Glutamatergic neuron (in vitro differentiated cells): ENCODE measurements at places on chromosomes 11 and 22. TPM values are rescaled to one million over a fixed set of nuclear protein-coding genes. Genes with fewer than 3 reads are reported as not detected.

DNA sequence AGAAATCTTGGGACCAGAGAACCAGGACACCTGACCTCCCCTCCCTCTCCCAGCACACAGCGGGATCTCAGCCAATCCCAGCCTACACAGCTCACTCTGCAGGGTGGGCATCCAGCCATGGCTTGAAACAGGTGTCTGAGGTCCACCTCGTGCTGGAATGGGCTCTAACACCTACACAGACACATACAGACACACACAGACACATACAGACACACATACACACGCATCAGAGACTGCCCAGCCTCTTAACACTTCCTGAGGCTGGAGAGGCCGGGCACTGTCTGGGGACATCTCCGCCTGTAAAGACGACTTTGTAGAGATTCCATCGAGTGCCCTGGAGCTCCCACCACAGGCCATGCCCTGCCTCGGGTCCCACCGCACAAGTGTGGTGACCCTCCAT, 36.7 kb downstream of the CAPN1 start:
- no peak overlapping the region for H3K27ac ChIP-seq
- no peak overlapping the region for H3K4me3 ChIP-seq
- DNase-seq, result no peak
- peaks cover 6% of the 10 kb centered on the region for H3K27me3 ChIP-seq
- H3K4me1 ChIP-seq, result peaks cover 2% of the 10 kb centered on the region
- peaks cover 5% of the 10 kb centered on the region for H3K36me3 ChIP-seq

- no peak for DNase-seq
- H3K4me1 ChIP-seq, result no peaks in the 10 kb centered on the region
- no peak overlapping the region for H3K4me3 ChIP-seq
- no peaks in the 10 kb centered on the region for H3K27me3 ChIP-seq
- no peaks in the 10 kb centered on the region for H3K36me3 ChIP-seq
Observed at GRCh38 chr11:110571081-110571720, 141.0 kb downstream of the ARHGAP20 start.

- H3K36me3 ChIP-seq, result no peaks in the 10 kb centered on the region
- no peak for DNase-seq
- H3K4me3 ChIP-seq, result no peak overlapping the region
- no peaks in the 10 kb centered on the region for H3K27me3 ChIP-seq
- H3K4me1 ChIP-seq, result peaks cover 17% of the 10 kb centered on the region
Observed at GRCh38 chr11:35289821-35290220, 129.5 kb downstream of the SLC1A2 start.

- H3K27me3 ChIP-seq, result peaks cover 5% of the 10 kb centered on the region
- no peak overlapping the region for H3K27ac ChIP-seq
- H3K4me1 ChIP-seq, result peaks cover 9% of the 10 kb centered on the region
- H3K4me3 ChIP-seq, result no peak overlapping the region
- no peak for DNase-seq
- no peaks in the 10 kb centered on the region for H3K36me3 ChIP-seq
Observed at GRCh38 chr22:24146194-24146616, 35.1 kb upstream of the SUSD2 start.

DNA sequence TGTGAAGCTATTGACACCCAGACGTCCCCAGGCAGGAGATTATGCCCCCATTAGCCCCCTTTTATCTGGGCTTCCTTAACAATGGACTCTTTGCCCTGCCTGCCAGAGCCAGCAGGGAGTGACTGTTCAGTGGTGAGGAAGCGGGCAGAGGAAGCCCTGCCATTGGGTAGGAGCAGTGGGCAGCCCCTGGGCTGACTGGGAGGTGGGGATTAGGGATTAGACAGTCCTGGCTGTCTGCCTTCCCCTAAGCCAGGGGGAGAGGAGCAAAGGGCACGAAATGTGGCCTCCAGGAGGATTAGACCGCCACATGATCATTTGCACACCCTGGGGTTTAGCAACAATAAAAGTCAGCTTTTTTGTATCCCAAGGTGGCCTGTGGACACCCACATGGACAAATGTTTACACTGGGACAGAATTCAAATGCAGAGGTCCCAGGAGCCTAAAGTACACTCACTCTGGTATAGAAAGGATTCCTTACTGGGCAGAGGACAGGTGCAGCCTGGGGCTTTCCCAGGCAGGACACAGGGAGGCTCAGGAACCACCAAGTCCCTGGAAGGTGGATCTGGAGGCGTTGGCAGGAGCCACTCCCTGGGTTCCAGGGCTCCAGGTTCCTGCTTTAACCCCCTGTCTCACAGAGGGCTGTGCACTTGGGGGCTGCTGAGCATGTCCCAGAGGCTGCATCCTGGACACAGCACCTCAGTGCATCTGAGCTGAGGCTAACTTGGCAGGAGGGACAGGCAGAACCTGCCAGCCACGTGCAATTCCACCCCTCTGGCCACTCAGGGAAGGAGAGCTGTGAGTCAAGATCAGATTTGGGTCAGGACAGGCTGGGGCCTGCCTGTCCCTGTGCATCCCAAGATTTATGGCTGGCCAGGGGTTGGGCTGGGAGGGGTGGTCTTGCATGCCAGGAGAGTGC, 2.1 kb downstream of the PNPLA3 start:
- peak overlapping the region; percentile 84 for H3K27ac ChIP-seq
- H3K4me1 ChIP-seq, result peaks cover 11% of the 10 kb centered on the region
- H3K27me3 ChIP-seq, result peaks cover 2% of the 10 kb centered on the region
- no peak for DNase-seq
- H3K36me3 ChIP-seq, result no peaks in the 10 kb centered on the region
- peak overlapping the region; percentile 83 for H3K4me3 ChIP-seq

DNA sequence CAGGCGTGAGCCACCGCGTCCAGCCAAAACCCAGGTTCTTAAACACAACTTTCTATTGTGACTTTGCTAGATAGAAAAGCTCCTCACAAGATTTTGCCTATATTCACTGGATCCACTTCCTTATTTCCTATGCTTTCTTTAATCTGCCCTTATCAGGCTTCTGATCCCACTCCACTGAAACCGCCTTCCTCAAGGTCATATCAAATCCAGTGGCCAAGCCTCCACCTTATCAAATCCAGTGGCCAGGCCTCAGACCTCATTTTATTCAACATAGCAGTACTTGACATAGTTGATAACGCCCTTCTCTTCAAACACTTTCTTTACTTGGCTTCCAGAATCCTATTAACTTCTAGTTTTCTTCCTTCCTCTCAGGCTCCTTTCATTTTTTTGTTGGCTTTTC, 29.5 kb downstream of the DIXDC1 start:
- no peaks in the 10 kb centered on the region for H3K27me3 ChIP-seq
- no peak overlapping the region for H3K27ac ChIP-seq
- no peak for DNase-seq
- no peak overlapping the region for H3K4me3 ChIP-seq

TNNI2 gene
- not detected for total RNA-seq

DNA sequence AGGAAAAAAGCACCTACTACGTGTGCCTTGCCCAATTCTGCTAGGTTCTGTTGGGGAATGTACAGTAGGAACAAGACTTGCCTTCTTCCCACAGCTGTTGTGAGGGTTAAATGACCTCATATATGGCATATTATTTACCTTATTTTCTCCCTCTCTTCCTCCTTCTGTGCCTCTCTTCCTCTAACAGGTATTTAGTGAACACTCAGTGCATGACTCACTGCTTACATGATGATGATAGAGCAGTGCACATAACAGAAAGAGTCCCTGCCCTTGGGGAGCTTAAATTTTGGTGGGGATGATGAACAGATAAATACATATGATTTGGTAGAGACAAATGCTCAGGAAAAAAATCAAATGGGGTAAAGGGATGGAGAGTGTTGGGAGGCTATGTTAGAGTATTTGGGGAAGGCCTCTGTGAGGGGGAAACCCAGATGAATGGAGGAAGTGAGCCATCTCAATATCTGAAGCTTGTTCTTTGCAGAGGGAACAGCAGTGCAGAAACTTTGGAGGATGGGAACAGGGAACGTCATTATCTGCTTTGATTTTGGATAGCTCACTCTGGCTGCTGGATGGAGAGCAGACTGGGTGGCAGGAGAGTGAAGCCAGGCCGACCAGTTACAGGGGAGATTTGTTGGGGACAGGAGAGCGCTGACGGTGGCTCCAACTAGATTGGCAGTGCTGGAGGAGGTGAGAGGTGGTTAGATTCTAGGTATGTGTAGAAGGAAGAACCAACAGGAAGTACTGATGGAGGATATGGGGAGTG, 95.5 kb upstream of the TENM4 start:
- no peak overlapping the region for H3K27ac ChIP-seq
- no peak overlapping the region for H3K4me3 ChIP-seq
- DNase-seq, result no peak
- no peaks in the 10 kb centered on the region for H3K4me1 ChIP-seq

DNA sequence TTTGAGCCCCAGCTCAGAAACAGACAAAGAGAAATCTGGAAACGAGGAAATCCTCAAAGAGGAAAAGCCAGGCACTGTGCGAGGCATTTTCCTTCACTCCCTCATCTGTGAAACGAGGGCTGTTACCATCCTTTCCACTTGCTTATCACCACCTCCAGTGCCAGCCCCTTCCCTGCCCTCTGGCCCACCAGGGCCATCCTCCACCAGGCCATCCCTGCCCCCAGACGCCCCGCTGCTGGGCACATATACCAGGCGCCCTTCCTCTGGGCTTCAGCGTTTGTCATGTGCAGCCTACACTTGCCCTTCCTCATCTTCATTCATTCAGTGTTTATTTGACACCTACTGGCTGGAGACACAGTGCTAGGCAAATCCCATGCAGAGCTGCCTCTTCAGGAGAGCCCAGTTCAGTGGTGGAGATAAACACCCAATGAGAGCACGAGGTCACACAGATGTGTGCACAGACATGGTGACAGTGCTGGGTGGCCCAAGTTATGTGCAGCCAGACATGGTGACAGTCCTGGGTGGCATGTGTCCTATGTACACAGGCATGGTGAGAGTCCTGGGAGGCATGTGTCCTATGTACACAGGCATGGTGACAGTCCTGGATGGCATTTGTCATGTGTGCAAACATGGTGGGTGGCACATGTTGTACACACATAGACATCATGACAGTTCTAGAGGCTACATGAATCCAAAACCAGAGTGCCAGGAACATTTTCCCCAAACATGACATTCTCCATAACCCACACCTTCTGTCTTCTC, 9.7 kb downstream of the SPTBN2 start:
- H3K4me1 ChIP-seq, result peaks cover 29% of the 10 kb centered on the region
- no peak for DNase-seq
- H3K27ac ChIP-seq, result no peak overlapping the region
- peaks cover 15% of the 10 kb centered on the region for H3K27me3 ChIP-seq
- no peak overlapping the region for H3K4me3 ChIP-seq
- no peaks in the 10 kb centered on the region for H3K36me3 ChIP-seq

DBX1 gene
- total RNA-seq, result 0.29 TPM

- no peak overlapping the region for H3K4me3 ChIP-seq
- no peak for DNase-seq
- no peak overlapping the region for H3K27ac ChIP-seq
- H3K27me3 ChIP-seq, result peaks cover 8% of the 10 kb centered on the region
- H3K36me3 ChIP-seq, result no peaks in the 10 kb centered on the region
Observed at GRCh38 chr11:120517801-120518291, 6.3 kb downstream of the GRIK4 start.

DNA sequence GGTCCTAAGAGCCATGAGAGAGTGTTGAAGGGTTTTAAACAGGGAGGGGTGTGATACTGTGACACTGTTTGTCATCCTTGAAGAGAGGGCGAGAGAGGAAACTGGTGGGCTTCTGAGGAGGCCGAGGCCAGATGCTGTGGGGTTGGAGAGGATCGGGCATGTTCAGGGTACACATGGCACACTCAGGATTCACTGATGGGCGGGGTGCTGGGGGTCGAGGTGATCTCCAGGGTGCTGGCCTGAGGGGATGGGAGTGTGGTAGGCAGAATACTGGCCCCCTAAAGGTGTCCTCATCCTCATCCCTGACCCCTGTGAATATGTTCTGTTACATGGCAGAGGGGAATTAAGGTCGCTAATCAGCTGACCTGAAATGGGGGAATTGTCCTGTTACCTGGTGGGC, 7.3 kb downstream of the TBC1D22A start:
- no peaks in the 10 kb centered on the region for H3K36me3 ChIP-seq
- H3K27ac ChIP-seq, result peak overlapping the region; percentile 69
- no peaks in the 10 kb centered on the region for H3K27me3 ChIP-seq
- H3K4me3 ChIP-seq, result no peak overlapping the region
- peaks cover 24% of the 10 kb centered on the region for H3K4me1 ChIP-seq

- H3K4me3 ChIP-seq, result peak overlapping the region; percentile 99
Observed at GRCh38 chr11:62804310-62805075, 747 bp downstream of the NXF1 start.

SLCO2B1 gene
- not detected for total RNA-seq

DNA sequence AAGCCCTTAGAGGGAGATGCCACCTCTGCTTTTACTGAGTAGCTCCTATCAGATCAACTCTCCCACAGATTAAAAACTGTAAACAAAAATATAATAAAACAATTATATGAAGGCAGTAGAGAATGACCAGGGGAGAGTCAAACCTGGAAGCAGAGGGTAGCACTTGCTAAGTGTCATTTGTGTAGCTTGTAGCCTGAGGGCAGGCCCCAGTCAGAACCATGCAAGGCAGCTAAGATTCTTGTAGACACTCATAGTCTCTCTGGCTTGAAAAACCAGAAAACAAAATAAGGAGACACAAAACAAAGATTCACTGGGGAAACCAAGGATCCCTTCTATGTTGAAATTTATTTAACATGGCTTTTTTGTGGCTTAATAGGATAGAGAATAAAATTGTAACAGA, 110.4 kb downstream of the WNT11 start:
- H3K27ac ChIP-seq, result no peak overlapping the region
- no peak for DNase-seq
- no peaks in the 10 kb centered on the region for H3K4me1 ChIP-seq

GRCh38 chr11:75275581-75275980, 35.0 kb downstream of the TPBGL start:
- no peak overlapping the region for H3K27ac ChIP-seq
- DNase-seq, result no peak
- H3K4me1 ChIP-seq, result peaks cover 6% of the 10 kb centered on the region
- no peak overlapping the region for H3K4me3 ChIP-seq
- no peaks in the 10 kb centered on the region for H3K36me3 ChIP-seq

PLAAT5 gene
- total RNA-seq, result 11.2 TPM

PHOX2A gene
- 12.0 TPM for total RNA-seq

DNA sequence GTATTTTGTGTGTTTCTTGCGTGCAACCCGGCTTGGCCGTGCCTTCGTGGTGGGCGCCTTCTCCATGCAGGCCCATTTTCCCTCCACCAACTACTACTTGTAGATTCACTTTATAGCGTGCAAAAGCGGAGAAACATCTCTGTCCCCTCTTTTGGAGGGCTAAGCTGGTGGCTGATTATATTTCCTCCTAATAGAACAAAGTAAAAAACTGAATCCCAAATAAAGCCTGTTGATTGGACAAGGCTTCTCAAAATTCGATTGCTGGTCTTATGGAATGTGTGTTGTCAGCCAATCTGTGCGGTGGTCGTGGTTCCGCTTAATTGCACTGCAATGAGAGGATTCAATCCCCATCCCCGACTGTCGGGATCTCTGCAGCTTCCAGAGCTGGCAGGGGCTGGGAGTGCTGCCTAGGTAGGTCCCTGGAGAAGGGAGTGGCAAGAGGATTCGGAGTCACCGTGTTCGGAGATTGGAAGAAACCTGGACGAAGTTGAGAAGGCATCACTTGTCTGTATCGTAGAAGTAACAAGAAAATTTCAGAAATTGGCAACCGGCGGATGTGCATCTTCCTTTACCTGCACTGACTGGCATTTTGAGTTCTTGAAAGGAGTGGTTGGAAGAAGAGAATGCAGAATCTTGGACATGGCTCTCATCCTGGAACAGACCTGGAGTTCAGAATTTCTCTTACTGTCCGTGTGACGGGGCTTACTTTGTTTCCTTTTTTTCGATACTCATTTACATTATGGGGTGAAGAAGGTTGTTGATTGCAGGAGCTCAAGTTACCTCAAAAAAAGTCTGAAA, 1.1 kb downstream of the HMGXB4 start:
- peak overlapping the region; percentile 87 for H3K27ac ChIP-seq
- no peak for DNase-seq
- peaks cover 7% of the 10 kb centered on the region for H3K4me1 ChIP-seq
- no peaks in the 10 kb centered on the region for H3K36me3 ChIP-seq

OR52R1 gene
- total RNA-seq, result not detected

KLHDC7B gene
- total RNA-seq, result 0.12 TPM

RIMBP3C gene
- 0.22 TPM for total RNA-seq
